ENCODE measurements at places on chromosomes 16 and 17.
A peak's percentile ranks its signal among the peaks of the same experiment; 100 is the strongest.

DNA sequence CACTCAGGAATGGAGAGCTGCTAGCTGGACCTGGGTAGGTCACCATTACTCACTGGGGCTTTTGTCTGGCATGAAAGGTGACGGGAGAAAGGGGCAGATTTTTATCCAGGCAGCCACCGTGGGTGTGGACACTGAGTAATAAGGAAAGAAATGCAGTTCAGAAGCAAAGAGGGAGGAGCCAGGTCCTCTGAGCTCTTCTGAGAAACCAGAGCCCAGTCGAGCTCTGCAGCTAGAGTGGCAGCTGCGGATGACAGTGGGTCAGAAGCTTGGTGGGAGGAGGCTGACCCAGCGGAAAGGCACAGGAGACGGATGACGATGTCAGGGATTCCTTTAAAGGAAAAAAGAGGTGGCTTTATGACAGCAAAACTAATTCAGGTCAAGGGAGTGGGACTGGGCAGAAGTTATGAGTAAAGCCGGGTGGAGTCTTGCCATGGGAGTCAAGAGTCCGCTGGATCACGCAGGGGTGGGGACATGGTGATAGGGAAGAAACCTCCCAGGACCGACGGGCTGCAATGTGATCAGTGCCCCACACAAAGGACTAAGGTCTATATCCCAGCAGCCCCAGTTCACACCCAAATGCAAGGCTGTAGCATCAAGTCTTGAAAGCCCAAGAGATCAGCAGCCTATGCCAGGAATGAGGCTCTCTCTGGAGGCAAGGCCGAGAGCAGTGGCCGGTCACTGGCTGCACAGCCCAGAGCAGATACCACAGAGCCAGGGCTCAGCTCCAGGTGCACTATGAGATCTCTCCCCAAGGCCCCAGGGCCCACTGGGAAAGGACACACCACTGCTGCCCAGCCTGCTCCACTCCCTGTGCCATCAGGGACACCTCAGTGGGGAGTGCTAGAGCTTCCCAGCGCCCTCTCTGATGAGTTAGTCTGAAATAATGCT, 6.3 kb upstream of the MNT start:
- H3K4me3 ChIP-seq = peak overlapping the region; percentile 1
- DNase-seq = peak; percentile 42
- peaks cover 28% of the 10 kb centered on the region for H3K4me1 ChIP-seq
- H3K36me3 ChIP-seq = no peaks in the 10 kb centered on the region
- peak overlapping the region; percentile 14 for H3K27ac ChIP-seq

GRCh38 chr17:77247048-77247541, 106.3 kb downstream of the SEC14L1 start:
- H3K36me3 ChIP-seq = no peaks in the 10 kb centered on the region
- peak overlapping the region; percentile 68 for H3K4me3 ChIP-seq
- peaks cover 14% of the 10 kb centered on the region for H3K4me1 ChIP-seq
- H3K27ac ChIP-seq = no peak overlapping the region
- DNase-seq = peak; percentile 93
- H3K27me3 ChIP-seq = peaks cover 25% of the 10 kb centered on the region

DNA sequence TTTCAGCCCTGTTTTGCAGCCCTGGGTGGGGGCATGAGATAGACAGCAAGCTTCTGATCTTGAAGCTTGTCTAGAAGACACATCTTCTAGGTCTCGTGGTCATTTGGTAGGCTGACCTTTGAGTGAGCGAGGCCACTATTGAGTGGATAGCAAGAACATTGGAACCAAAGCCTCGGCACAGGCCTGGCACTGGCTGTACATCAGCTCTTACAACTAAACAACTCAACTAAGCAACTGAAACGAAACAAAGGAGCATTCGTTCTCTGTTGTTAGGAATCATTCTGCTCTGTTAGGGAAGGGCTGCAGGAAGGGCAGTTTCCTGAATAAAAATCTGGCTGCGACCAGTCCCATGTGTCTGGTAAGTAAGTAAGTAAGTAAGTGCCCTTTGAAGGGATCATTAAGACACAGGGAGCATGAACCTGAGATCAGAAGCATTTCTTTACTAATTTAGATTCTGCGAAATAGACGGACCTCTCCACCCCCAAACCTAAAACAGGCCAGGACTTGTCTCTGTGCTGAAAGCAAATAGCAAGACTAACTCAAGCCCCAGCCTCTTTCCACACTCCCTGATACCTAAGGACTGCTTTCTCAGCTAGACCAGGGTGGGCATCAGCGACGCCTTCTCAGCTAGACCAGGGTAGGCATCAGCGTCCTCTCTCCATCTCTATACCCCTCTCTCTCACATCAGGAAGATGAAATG, 22.7 kb downstream of the CYB561 start:
- H3K27ac ChIP-seq = no peak overlapping the region
- H3K4me3 ChIP-seq = no peak overlapping the region
- no peaks in the 10 kb centered on the region for H3K27me3 ChIP-seq
- peaks cover 30% of the 10 kb centered on the region for H3K4me1 ChIP-seq
- DNase-seq = no peak
- H3K36me3 ChIP-seq = no peaks in the 10 kb centered on the region

DNA sequence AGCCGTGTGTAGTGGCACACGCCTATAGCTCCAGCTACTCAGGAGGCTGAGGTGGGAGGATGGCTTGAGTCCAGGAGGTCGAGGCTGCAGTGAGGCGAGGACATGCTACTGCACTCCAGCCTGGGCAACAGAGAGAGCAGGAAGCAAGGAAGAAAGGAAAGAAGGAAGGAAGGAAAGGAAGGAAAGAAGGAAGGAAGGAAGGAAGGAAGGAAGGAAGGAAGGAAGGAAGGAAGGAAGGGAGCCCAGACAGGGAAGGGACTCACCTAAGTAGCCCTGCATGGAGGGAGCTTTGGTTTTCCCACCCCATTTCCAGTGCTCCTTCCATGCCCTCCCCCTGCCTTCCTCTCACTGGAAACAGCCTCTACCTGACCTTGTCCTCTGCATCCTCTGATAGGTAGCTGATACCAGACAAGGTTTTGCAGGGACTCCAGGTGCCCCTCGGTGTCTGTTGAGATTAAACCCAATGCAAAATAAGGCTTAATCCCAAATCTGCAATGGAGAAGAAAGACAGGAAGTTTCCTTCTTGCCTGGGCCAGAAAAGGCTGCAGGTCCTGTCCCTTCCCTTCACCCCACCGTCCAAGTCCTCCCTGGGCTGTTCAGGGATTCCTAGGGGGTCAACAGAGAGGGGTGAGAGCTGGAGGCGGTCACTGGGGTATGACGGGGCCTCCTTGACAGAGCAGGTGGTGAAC, 21.5 kb upstream of the CA4 start:
- H3K27ac ChIP-seq = no peak overlapping the region
- H3K4me3 ChIP-seq = no peak overlapping the region
- H3K4me1 ChIP-seq = peaks cover 16% of the 10 kb centered on the region
- H3K27me3 ChIP-seq = peaks cover 9% of the 10 kb centered on the region
- no peak for DNase-seq

DNA sequence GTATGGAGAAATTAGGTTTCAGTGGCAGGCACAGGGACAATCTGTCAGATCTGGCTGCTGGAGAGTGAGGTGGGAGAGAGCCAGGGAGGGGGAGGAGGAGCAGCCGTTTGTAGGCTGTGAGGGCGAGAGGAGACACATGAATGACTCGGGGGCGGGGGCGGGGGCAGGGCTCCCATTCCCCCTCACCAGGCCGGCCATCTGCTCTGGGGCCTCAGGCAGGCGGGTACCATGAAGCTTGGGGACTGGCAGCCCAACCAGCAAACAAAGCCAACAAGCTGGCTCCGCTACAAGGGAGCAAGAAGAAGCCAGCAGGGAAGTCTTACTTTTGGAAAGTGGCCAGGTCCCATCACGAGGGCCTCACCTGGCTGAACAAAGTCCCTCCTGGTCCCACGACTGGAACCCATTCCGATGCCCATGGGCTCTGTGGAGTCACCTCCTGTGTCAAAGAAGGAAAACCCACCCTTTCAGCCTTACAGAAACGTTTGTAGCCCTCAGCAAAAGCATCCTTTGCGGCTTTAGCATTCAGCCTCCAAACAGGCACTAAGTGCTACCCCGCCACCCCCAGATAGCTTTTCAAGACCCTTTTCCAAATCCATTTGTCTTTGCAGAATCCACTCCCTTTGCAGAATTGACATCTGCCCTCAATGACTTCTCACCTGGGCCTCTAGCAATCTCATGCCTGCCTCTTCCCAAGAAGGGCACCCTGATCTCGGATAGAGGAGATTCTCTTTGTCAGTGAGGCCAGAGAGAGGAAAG, 9.2 kb upstream of the SSTR2 start:
- H3K27ac ChIP-seq = no peak overlapping the region
- DNase-seq = no peak
- peaks cover 26% of the 10 kb centered on the region for H3K4me1 ChIP-seq
- H3K36me3 ChIP-seq = peaks cover 4% of the 10 kb centered on the region
- H3K4me3 ChIP-seq = no peak overlapping the region

GRCh38 chr17:68909066-68909465, 46.1 kb downstream of the ABCA8 start:
- H3K36me3 ChIP-seq = no peaks in the 10 kb centered on the region
- no peaks in the 10 kb centered on the region for H3K4me1 ChIP-seq
- no peaks in the 10 kb centered on the region for H3K27me3 ChIP-seq

All from activated T-cell treated with anti-CD3 and anti-CD28 coated beads, Interleukin-2, amount 50 U/mL, for 72 hours (primary cell).